Hair follicular keratinocyte (primary cell): ENCODE measurements at places on chromosomes 7 and 10. TPM values are rescaled to one million over a fixed set of nuclear protein-coding genes. Genes with fewer than 3 reads are reported as not detected.

The ACSL5 gene
- 0.08 TPM in 1 of 2 replicates, not detected in the other for total RNA-seq

The FBXL15 gene
- 11.2 and 11.6 TPM in 2 replicates for total RNA-seq

The BTBD16 gene
- 0.15 and 0.47 TPM in 2 replicates for total RNA-seq

The BMPER gene
- 0.08 and 0.11 TPM in 2 replicates for total RNA-seq

The GRID2IP gene
- total RNA-seq = 0.16 TPM in 1 of 2 replicates, not detected in the other

The CTTNBP2 gene
- 0.15 TPM in 1 of 2 replicates, not detected in the other for total RNA-seq

The ANKRD30A gene
- not detected in 2 replicates for total RNA-seq

The KLF14 gene
- not detected in 2 replicates for total RNA-seq

The HMX3 gene
- not detected in 2 replicates for total RNA-seq

The TMEM273 gene
- total RNA-seq = not detected in 2 replicates

The AIMP2 gene
- total RNA-seq = 69.0 and 102 TPM in 2 replicates

The JAZF1 gene
- total RNA-seq = 1.2 and 1.9 TPM in 2 replicates

The LFNG gene
- 11.9 and 30.1 TPM in 2 replicates for total RNA-seq

The BAMBI gene
- 1.2 and 3.0 TPM in 2 replicates for total RNA-seq

The ADARB2 gene
- not detected in 2 replicates for total RNA-seq

The AKR1C4 gene
- not detected in 2 replicates for total RNA-seq

The VIPR2 gene
- total RNA-seq = not detected in 2 replicates

The STAM gene
- 19.4 and 23.0 TPM in 2 replicates for total RNA-seq

The ZNF25 gene
- 3.2 and 4.9 TPM in 2 replicates for total RNA-seq

The SEPTIN7 gene
- 132 and 195 TPM in 2 replicates for total RNA-seq

The ZNF425 gene
- total RNA-seq = 0.94 and 2.5 TPM in 2 replicates

The GPR15LG gene
- total RNA-seq = 0.99 TPM in 1 of 2 replicates, not detected in the other

The NKX2-3 gene
- total RNA-seq = not detected in 2 replicates

The NEUROG3 gene
- total RNA-seq = not detected in 2 replicates

The OR6B1 gene
- not detected in 2 replicates for total RNA-seq
